Bronchus fibroblast of lung (primary cell): ENCODE measurements at places on chromosomes 7 and 10. TPM values are rescaled to one million over a fixed set of nuclear protein-coding genes. Genes with fewer than 3 reads are reported as not detected.

Gene ASAH2
- total RNA-seq = 1.3 and 2.5 TPM in 2 replicates

Gene KLLN
- 0.30 and 0.34 TPM in 2 replicates for total RNA-seq

Gene MSRB2
- 21.3 and 23.5 TPM in 2 replicates for total RNA-seq

Gene PALD1
- total RNA-seq = 1.3 and 1.5 TPM in 2 replicates

Gene SEMA3D
- total RNA-seq = 0.15 and 0.50 TPM in 2 replicates
